ENCODE measurements at places on chromosomes 1 and 21.

DNA sequence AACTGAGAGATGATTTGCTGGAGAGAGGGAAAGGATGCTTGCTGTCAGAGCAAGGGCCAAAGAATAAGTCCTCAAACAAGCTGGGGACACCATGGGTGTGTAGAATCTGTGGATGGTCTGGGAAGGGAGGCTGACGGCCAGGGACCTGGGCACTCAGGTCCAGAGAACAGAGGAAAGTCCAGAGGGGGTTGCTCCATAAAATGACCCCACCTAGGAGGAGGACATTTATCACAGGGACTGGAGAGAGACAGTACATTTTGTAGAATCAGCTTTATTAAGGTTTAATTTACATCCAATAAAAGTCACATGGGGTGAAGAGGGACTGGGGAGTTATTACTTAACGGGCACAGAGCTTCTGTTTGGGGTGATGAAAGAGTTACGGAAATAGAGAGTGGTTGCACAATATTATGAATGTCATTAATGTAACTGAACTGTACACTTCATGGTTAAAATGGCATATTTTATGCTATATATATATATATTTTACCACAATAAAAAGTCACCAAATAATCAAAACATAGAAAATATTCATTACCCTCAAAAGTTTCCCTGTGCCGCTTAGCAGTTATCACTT lies 73.0 kb upstream of the ABCD3 start:
- no peak for DNase-seq

GRCh38 chr1:33718186-33718585 lies 145.7 kb upstream of the HMGB4 start:
- no peak for DNase-seq

DNA sequence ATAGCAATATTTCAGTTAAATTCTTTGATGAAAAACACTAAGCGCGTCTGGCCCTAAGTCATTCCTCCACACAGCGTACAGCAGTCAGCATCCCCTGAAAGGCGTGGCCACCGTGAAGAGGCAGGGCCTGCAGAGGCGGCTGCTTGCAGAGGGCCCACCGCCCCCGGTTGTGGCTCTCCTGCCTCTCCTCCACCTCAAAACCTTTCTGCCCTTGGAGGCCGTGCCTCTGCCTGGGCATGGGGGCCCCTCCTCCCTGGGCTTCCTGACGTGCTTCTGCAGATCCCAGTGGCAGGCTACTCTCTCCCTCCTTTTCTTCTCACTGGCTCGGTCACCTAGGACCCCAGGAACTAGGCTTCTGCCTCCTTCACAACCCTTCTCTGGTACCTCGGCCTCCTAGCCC lies 16.2 kb downstream of the CLSTN1 start:
- no peak for DNase-seq

- DNase-seq, result no peak
Measured at GRCh38 chr1:71364236-71364635, 283.4 kb upstream of the ZRANB2 start.

DNA sequence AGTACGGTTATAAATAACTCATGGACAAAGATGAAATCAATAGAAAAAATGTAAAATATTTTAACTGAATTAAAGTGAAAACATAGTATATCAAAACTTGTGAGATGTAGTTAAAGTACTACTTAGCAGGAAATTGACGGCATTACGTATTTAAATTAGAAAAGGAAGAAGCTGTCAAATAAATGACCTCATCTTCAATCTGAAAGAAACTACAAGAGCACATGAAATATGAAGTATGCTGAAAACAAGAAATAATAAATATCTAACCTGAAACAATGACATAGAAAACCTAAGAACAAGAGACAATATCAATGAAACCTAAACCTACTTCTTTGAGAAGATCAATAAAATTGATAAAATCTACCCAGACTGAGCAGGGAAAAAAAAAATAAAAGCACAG lies 122.2 kb upstream of the PDE4B start:
- no peak for DNase-seq

DNA sequence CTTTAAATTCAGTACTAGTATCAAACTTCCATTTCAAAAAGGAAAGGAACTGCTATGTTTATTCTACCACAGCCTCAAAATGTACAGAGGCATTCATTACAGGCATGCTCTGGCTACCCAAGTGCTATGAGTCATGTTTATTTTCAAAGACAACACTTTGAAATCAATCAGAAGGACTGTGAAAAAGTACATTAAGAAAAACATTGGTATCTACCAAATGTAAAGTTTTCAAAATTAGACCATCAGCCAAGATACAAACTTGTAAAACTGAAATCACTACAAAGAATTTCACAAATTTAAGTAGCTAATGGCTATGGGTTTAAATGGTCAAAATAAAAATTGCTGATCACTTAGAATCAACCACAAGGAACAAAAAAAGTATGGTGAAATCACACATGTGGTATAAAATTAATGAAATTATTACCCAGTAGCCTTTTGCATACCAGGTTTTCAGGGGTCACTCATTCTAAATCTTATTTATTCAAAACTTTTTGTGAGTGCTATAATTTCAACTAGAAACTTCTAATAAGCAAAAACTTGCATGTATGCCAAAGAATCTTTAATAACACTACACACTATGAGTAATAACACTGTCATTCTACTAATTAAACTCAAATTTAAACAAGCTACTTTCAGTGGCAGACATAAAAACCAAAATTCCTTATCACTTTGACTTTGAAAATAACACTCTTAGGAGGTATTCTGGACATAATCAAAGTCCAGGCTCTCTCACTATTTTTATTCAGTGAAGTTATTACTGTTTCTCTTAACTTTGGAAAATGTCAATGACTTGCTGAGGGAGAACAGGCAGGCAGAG lies 49.2 kb downstream of the ENAH start:
- DNase-seq, result no peak

GRCh38 chr1:188061881-188062280 lies 1233.1 kb downstream of the PLA2G4A start:
- DNase-seq, result no peak

GRCh38 chr1:202254454-202255252 lies 61.1 kb downstream of the LGR6 start:
- no peak for DNase-seq

DNA sequence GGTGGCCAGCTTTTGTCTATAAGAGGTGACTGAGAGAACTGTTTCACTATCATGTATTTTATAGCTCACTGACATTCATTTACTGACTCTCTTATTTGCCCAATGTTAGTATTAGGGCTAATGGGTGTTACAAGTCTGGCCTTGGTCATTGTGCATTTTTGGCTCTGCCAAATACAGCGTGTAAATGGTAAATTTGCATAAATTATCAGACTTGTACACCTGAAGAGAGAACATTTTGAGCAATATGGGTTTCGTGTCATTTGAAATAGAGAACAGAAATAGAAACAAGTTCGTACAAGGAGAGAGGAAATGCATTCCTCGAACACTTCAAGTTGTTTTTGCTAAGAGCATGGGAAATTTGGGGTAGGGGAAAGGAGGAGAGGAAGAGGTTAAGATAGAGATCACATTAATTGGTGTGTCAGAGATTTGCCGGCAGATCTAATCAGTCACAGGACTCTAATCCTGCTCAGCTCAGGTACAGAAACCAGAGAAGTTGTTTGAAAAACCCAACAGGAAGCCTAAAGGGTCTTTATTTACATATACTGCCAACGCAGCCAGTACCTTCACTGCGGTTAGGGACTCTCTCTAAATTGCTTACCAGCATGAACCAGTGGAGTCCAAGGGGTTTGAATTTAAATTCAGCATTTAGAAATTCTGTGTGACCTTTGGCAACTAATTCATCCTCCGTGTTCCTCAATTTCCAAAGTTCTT lies 261.5 kb downstream of the GPATCH2 start:
- DNase-seq, result no peak

DNA sequence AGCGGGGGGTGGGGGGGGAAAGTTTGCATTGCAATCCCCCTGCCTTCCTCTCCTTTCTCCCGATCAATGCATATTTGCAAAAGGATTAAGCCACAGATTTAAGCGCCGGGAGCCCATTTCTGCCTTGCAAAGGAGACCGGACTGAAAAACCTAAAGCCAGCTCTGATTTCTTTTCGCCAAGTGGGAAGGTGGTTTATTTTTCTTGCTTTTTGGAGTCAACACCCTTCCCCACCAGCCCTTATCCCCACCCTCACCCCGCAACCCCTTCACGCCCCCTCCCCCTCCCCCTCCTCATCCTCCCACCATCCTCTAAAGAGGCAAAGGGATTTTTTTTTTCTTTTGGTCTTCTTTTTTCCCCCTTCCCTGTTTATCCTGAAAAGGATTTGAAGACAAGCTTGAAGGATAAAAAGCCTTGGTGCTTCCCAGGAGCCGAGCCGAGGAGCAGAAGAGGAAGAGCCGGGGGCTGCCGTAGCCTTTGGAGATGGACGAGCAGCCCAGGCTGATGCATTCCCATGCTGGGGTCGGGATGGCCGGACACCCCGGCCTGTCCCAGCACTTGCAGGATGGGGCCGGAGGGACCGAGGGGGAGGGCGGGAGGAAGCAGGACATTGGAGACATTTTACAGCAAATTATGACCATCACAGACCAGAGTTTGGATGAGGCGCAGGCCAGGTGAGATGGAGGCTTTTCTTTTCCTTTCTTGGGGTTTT lies 513 bp downstream of the PBX1 start:
- no peak for DNase-seq

DNA sequence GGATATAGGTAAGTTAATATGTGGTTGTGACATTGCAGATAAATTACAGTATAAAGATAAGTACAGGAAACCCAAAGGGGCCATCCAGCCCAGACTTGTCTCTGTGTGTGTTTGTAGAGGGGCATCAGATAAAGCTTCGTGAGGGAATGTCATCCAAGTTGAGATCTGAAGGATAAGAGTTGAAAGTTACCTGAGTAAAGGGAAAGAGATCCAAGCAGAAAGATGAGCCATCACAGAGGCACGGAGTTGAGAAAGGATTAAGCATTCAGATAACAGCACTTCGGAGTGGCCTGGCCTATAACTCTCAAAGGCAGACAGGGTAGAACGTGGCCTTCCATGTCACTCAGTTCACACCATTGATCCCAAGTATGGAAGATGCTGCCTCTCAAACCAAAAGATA lies 749.1 kb downstream of the ADGRL2 start:
- no peak for DNase-seq

DNA sequence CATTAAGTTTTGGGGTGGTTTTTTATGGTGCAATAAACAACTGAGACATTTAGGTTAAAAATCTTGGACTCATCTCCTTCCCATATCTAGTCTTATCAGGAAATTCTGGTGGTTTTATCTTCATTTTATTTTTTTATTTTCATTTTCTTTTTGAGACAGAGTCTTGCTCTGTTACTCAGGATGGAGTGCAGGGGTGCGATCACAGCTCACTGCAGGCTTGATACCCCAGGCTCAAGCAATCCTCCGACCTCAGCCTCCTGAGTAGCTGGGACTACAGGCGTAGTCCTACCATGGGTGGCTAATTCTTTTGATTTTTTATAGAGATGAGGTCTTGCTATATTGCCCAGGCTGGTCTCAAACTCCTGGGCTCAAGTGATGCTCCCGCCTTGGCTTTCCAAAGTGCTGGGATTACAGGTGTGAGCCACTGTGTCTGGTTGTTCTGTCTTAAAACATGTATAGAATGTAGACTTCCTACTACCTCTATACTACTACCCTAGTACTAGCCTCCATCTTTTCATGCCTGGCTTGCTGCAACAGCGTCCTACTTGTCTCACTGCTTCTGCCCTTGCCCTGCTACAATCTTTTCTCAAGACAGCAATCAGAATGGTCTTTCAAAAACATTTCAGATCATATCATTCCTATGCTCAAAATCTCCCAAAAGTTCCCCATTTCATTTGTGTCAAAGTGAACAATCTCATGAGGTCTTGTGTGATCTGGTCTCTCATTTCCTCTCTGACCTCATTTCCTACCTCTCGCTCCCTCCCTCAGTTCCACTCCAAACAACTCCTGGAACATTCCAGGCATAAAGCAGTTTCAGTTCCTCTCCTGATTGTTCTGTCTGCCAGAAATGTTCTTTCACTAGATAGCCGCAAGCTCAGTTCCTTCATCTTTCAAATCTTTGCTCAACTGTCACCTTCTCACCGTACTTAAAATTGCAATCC lies 5.9 kb upstream of the FCGR2A start:
- DNase-seq, result no peak

DNA sequence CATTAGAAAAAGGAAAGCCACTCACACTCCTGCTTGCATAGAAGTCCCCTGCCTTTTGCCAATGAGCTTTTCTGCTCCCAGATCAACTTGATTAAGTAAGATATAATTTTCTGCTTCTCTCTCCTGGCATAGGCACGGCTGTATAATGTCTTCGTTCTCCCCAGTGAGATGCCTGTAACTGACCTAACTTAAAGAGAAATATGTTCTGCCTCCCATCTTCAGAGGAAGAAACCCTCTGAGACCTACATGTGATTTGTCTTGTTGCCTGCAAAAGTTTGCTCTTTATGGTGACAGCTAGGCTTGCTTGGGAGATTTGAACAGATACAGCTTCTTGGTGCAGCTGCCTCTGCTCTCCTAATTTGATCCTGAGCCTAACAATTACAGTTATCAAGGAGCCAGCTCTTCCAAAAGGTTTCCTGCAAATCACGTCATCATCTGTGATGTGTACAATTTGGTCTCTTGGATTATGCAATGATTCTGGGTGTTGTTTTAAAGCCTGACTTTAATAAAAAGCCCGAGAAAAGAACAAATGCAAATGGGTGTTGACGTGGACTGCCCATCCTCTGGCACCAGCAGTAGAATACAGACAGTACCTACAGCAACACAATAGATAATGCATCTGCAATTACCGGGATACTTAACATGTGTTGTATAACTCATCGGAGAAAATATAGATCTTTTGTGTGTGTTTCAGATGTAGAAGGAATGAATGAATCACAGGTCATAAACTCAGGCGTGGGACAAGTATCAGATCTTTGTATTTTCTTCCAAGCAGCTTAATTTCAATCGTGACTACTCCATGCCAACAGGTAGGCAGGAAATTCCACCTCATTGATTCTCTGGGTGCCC lies 76.2 kb upstream of the KAZN start:
- DNase-seq, result no peak

- DNase-seq, result no peak
Measured at GRCh38 chr1:93106226-93106625, 27.1 kb downstream of the MTF2 start.

- no peak for DNase-seq
Measured at GRCh38 chr1:201771466-201771865, 57.5 kb upstream of the IPO9 start.

GRCh38 chr1:94973309-94973922 lies 46.5 kb upstream of the CNN3 start:
- DNase-seq, result no peak

DNA sequence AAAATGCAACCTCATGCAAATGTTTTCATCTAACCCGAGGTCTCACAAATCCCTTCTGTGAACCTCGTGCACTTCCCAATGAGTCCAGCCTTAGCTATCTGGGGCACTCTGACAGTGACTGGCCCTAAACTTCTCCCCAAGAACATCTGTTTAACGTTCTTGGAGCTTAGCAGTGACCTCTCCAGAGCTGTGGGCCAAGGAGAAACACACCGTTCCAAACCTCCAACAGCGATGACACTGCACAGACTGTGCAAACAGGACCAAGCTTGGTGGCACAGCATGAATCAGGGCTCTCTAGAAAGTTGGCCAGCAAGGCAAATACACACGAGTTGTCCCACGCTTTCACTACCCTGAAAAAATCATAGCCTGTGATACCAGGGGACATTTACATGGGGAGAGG lies 15.8 kb downstream of the BEND5 start:
- DNase-seq, result no peak
